ENCODE measurements at places on chromosomes 6 and 20.

GRCh38 chr6:159582736-159583135 is 110.3 kb downstream of the SOD2 start:
- DNase-seq, result no peak

GRCh38 chr6:14880052-14880451 is 365.8 kb upstream of the JARID2 start:
- no peak for DNase-seq

DNA sequence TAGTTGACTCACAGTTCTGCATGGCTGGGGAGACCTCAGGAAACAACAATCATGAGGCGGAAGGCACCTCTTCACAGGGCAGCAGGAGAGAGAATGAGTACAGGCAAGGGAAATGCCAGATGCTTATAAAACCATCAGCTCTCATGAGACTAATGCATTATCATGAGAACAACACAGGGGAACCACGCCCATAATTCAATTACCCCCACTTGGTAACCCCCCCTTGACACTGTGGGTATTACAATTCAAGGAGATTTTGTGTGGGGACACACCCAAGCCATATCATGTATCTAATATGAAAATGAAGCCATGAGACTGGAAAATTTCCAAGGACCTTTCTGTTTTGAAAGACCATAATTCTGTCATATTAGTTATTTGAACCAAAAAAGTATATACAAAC is 342.4 kb upstream of the PLCB4 start:
- DNase-seq, result no peak

DNA sequence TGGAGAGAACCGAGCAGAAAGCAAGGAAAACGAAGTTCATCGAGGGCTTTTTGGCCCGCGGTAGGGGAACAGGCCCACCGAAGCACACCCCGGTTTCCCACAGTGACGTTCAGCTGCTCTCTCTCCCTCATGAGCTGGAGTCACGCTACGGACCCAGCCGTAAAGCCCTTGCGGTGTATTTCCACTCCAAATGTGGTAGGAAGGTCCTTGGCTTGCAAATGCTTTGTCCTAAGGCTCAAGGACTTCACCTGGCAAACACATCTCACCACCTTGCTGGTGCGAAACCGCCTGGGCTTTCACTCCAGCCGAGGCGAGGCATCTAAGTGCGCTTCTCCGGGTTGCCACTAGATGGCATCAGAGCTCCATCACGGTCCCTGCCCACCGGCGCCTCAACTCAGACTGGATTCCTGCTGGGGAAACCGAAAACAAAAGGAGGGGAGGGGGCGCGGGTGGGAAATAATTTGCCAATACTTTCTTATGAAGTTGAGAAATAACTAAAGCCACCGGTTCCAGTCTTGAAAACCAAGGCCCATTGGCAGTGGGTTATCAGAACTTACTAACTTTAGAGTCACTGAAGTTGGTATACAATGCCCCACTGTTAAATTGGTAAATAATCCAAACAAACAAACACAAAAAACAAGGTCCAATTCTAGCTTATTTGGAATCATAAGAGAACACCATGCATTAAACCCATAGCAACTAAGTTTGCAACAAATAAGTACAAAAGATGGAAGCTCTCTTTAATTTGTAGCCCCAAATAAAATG is 13.4 kb upstream of the FOXC1 start:
- DNase-seq, result no peak

DNA sequence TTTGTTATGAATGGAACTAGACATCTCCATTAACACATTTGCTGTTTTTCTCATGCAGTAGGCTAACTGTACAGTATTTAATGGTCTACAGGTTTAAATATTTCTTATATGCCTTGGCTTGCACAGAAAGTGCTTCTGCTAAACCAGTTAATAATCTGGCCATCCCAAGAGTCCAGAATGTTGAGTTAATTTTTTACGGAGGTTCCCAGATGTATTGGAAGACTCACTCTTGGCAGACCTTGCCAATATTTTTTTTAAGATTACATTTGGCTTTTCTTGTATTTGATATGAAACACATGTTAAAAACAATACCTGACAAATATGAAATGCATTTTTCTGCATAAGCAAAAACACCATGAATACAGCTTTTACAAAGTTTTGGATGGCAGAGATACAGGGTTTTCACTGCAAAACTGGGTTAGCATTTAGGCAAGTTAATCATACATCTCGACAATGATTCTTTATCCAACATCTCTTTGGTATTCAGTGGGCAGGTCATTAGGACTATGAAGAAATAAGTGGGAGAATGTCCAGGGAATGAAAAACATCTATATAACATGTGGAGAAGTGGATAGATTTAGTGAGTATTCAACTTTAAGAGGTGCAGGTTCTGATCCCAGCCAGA is 94.0 kb downstream of the SGK1 start:
- no peak for DNase-seq

- DNase-seq, result no peak
Observed at GRCh38 chr6:20400456-20401204, 1.0 kb upstream of the E2F3 start.

- no peak for DNase-seq
Observed at GRCh38 chr6:93213028-93213427, 206.3 kb downstream of the EPHA7 start.

GRCh38 chr6:45185403-45186251 is 142.5 kb upstream of the RUNX2 start:
- no peak for DNase-seq

DNA sequence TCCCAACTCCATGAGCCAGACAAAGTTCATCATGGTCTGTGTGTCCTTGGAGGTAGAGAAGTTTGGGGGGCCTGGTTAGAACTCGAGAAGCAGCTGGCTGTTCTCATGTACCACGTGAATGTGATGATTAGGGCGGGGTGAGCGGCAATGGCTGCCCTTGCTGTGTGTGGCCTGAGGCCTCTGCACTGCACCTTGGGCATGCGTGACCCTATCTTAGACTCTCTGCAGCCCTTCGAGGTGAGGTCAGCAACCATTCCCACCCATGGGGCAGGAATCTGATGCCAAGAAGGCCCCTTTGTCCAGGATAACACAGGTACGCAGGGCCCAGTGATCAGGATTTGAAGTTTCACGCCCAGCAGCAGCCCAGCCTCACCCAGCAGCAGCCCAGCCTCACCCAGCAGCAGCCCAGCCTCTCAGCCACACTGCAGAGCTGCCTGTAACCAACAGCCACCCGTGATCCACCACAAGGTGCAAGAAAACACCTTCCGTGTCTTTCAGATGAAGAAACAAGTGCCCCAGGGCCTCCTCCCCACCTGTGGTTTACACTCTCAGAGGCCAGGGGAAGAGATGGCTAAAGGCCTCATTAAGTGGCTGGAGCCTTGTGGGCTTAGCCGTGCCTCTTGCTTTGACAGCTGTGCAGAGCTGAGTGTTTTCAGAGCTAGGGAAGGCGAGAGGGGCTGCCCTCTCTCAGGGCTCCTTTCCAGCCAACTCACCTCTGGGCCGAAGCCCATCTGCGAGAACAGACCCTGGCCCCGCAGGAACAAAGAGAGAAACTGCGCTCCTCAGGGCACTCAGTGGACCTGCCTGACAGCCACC is 195.2 kb upstream of the CDH4 start:
- no peak for DNase-seq

- no peak for DNase-seq
Observed at GRCh38 chr6:34729631-34730470, 27.5 kb upstream of the SNRPC start.

All from C1 segment of cervical spinal cord (tissue), 14 donors.